ENCODE measurements at places on chromosomes 6 and 20.
A peak's percentile ranks its signal among the peaks of the same experiment; 100 is the strongest.

- no peak for DNase-seq
Observed at GRCh38 chr6:105188251-105188650, 8.4 kb upstream of the POPDC3 start.

DNA sequence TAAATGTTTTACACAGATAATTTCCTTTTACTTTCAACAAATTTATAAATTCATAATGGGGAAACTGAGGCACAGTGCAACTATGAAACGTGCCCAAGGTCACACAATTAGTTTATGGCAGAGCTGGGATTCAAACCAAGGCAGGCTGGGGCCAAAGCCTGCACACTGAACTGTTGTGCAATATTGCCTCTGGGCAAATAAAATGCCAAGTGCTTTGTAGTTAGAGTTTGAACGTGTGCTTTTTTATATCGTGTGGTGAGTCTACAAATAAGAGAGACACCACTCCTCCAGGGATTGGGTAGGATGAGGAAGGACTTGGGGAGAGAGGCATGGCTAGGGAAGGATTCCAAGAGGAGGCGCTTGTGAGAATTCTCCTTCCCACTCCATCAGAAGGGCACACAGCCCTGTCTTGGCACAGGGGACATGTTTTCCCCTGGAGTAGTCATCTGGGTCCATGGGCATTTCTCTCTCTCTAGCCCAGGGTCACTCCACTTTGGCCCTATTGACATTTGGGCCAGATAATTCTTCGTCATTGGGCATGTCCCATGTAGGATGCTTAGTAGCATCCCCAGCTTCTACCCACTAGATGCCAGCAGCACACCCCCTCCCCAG is 2.8 kb upstream of the CDH22 start:
- DNase-seq = no peak

DNA sequence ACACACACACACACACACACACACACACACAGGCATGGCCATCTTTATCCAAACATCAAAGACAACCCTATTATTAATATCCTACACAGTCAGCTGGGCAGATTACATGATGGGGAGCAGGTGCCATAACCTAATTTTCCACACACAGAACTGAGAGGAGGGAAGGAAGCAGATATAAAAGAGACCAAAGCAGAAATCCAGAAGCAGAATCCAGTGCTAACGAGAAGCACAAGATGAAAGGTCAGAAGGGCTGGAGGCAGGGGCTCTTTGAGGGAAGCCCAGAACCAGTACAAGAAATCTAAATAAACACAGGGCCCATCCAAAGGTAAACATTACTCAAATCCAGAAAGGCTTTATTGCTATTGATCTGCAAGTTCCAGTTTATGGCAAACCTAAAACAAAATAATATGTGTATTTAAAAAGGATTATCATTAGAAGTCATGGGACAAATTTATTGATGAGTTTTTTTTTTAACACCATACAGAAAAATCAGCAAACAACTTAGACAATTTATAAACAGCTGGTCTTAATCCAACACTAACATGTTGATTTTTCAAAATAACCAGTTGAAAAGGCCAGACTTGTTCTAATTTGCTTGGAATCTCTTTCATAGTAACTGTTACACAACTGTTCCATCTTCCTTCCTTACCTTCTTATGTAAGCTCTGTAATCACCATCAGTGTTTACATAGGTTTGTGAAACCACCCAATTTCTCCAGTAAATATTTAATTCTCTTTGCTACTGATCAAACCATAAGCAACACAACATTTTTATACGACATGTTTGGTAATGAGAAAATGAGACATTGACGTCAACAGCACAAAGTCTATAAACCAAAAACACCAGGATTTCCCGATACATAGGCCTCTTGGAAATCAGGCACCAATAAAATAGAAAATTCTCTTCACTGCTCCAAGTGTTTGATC is 34.2 kb downstream of the SLC23A2 start:
- no peak for DNase-seq

GRCh38 chr6:165641672-165642156 is 21.3 kb downstream of the PDE10A start:
- DNase-seq = no peak

DNA sequence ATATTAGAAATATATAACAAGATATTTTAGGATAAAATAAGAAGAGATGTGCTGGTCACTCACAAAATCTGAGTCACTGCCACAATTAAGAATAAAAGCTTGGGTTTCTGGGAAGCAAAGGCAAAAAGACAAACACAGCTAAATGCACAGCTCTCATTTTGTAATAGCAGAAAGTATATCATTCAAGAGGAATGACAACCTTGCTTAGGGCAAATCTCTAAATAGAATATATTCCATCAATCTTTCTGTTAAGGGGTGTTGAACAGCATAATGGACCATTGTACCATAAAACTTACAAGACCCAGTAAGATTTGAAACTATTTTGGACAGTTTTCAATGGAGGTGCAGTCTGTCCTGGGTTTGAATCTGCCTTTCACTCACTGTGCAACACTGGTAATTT is 464.9 kb upstream of the SOX4 start:
- no peak for DNase-seq

- no peak for DNase-seq
Observed at GRCh38 chr20:5482791-5483190, 166.0 kb upstream of the PROKR2 start.

DNA sequence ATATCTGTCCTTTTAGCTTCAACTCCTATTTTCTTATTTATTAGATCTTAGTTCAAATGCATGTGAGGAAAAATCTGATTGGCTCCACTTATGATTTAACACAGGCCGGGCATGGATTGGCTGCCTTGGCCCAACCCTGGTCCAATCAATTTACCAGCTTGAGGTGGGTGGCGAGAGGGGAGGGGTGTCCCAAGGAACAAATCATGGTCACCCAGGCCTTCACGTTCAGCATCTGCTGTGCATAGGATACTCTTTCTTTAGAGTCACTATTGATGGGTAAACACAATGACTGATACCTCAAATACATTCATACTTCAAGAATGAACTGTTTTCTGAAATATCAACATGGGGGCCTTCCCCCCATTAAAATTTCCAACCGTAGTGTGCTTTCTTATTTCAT is 14.9 kb upstream of the BACH2 start:
- no peak for DNase-seq

DNA sequence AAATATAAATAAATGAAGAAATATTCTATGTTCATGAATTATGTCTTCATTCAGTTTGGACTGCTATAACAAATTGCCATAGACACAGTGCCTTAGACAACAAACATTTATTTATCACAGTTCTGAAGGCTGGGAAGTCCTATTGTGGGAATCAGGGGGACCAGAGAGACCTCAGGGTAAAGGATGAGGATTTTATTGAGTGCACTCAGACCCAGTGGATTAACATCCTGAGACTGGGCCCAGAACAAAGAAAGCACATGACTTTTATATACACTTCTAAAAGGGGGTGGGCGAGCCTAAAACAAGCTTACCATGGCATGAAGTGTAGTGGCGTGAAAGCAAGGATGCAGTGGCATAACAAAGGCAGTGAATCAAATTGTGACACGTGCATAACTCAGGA is 26.9 kb upstream of the CBLN4 start:
- peak; percentile 8 for DNase-seq

GRCh38 chr6:7763881-7764280 is 38.0 kb downstream of the BMP6 start:
- DNase-seq = no peak

GRCh38 chr6:29992807-29993206 is 50.5 kb downstream of the HLA-A start:
- no peak for DNase-seq

DNA sequence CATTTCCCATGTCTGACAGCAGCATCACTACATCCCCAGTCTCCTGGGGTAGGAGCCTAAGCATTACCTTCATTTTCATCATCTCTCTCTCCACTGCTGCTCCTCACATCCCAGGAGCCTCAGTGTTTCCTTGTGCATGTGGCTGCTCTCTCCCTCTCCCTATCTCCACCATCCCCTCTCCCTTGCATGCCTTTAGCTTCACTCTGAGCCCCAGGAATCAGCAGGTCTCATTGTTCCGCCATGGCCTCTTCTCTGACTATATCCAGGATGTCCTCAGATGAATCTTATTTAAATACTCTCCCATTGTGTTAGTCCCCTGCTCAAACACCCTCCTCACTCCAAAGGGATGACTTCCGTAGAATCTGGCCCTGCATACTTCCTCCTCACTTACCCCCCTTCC is 79.4 kb downstream of the FAXC start:
- DNase-seq = no peak

- DNase-seq = peak; percentile 80
Observed at GRCh38 chr20:584161-584970, 25.7 kb downstream of the TCF15 start.

DNA sequence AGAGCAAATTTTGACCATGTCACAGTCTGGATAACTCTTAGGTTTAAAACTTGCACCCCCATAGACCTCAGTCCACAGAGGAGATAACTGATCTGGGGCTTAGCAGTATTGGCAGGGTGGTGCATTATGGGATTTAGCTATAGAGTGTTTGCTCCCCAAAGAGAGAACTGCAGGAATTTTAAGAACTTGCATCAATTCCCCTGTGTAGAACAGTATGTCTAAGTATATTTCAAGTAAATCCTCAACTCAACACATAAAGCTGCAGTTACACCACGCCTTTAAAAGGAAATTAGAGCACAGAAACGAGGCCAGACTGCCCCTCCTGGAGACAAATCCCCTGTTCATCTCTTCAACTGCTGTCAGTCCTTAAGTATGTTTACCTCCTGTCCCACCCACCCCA is 144.9 kb downstream of the TRMT11 start:
- DNase-seq = no peak

GRCh38 chr6:47377971-47378370 is 68.3 kb upstream of the TNFRSF21 start:
- DNase-seq = no peak

DNA sequence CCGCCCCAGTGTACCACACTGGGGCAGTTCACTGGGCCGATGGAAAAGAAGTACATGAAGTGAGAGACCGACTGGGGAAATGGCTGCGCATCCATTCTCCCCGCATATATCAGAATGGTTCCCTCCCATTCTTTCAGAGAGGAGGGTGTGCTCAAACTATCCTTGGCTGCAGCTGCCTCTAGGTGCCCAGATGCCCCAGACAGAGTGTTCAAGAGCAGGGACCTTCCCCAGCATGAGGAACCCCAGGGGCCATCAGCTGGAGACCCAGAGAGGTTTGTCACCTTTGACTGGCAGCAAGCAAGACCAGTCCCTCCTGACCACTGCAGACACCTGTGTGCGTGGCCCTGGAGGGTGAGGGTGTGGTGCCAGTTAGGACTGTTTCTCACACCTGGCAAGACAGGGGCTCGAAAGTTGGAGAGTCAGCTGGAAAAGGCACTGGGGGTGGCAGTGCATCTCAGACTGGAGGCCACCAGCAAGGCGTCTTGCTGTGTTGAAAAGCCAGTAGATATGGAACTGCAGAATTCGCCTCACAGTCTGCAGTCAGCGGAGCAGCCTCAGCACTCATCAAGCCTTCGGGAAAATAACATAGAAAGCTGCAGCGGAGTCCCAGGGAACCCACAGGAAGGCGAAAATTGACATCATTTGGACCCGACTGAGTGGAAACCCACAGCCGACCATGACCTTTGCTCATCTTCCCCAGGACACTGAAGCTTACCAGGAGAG is 76.7 kb downstream of the GPR6 start:
- no peak for DNase-seq

DNA sequence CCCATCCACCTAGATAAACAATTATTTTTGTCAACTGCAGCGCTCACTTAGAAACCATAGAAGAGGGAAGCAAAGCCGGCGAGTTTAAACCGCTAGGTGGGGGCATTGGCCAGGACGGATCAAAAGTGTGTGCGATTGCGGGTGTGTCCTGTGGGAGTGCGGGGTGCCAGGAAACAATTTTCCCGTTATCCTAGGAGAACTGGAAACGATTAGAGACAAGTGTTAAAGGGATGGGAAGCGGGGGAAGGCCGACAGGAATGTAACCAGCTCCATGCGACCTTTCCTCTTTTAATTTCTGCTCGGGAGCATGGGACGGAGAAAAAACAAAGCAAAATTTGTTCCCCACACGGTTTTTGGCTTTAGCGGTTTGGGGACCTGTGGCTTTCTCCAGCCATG is 2.8 kb upstream of the HTR1B start:
- DNase-seq = peak; percentile 78

DNA sequence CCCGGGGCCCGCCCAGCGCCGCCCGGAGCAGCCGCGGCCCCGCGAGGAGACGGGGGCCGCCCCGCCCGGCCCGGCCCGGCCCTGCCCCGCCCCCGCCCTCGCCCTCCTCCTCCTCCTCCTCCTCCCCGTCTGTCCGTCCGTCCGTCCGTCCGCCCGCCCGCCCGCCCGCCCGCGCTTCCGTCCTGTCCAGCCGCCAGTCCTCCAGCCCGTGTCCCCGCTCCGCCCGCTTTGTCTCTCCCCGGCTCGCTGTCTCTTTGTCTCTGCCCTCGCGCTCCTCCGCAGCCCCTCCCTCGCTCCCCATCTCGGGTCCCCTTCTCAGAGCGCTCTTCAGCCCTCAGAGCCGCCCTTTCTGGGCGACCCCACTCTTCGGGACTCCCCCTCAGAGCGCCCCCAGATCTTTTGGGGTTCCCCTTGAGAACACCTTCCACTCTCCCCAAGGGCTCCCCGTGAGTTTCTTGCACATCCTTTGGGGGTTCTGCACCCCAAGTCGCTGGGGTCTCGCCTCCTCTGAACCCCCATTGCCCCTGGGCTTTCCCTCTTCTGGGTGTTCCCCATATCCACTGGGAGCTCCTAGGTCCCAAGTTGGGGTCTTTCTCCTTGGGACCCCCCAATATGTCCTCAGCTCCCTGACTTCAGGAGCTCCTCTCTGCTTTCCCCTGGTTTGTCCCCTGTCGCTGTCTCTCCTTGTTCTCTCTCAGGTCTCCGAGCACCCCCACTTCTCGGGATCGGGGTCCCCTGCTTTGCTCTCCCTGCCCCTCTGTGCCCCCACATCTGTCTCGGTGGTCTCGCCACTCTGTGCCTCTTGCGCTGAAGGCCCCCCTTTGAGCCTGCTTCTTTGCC is 79.5 kb upstream of the MYL9 start:
- no peak for DNase-seq

GRCh38 chr6:139230391-139230840 is 61.4 kb downstream of the TXLNB start:
- DNase-seq = peak; percentile 23

GRCh38 chr20:35600176-35600992 is 15.2 kb upstream of the SPAG4 start:
- no peak for DNase-seq

GRCh38 chr20:11544029-11544678 is 373.5 kb upstream of the BTBD3 start:
- DNase-seq = peak; percentile 67

- DNase-seq = peak; percentile 80
Observed at GRCh38 chr6:89597988-89598387, 40.6 kb downstream of the LYRM2 start.

DNA sequence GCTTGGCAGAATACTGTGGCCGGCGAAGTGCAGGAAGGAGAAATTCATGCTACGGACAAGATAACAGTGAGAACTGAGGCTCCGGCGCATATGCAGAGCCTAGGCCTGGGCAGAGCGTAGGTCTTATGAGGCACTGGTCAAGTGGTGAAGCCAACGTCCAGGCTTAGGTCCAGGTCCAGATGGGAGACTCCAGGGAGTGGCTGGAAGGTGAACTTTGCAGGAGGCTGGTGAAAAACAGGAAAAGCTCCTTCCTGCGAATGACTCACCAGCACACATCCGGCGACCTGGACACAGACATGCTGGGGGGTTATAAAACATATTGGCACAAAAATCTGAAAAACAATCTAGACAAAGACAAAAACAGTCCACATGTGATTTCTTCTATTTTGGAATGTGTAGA is 15.4 kb downstream of the C6orf141 start:
- DNase-seq = peak; percentile 52
